Activated CD4-positive, alpha-beta T cell treated with anti-CD3 and anti-CD28 coated beads, Interleukin-2, Interleukin-6, amounts not matched to agents 100 ng/mL and 50 ng/mL, durations not matched to agents 16 hours and 8 hours (primary cell): ENCODE measurements at places on chromosomes 5 and 9.

DNA sequence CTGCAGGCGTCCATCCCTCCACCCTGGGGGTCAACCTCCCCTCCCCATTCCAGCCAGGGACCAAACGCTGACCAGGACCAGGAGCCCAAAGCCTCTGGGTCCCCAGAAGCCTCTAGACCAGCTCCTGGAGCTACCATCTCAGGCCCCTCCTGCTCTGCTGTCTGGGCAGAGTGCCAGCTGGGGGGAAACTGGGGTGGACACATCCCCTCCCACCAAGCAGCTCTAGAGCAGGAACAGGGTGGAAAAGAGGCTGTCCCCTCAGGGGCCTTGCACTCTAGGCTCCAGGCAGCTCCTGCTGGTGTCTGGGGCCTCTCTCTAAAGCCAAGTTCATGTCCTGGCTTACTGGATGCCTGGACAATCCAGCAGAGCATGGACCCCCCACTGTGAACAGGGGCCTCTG lies 4.4 kb downstream of the SSNA1 start:
- DNase-seq: no peak

GRCh38 chr5:61159070-61159469 lies 3.2 kb downstream of the SMIM15 start:
- no peak for DNase-seq

GRCh38 chr5:59485107-59485506 lies 408.4 kb downstream of the PDE4D start:
- no peak for DNase-seq

- no peak for DNase-seq
These were observed 41.8 kb downstream of the TNFSF8 start for GRCh38 chr9:114888607-114889006.

DNA sequence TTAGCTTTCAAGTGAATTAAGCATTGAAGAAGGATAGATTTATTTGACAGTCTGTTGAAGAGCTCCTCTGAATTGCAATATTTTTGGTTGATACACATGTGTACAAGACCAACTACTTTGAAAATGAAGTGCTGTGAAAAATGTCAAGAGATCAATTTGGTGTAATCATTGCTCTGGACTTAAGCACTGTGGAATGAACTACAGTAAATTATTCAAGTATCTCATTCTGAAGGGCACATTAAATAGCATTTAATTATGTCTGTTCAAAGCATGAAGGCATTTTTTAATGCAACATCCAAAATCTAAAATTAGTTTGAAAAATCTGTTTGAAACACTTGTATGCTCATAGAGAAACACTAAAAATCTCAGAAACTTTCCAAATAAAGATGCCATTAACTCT lies 107.5 kb downstream of the CDH18 start:
- DNase-seq: no peak

- no peak for DNase-seq
These were observed 58.0 kb downstream of the ZNF510 start for GRCh38 chr9:96719921-96720320.

- DNase-seq: no peak
These were observed 20.3 kb downstream of the DBH start for GRCh38 chr9:133656211-133657119.

DNA sequence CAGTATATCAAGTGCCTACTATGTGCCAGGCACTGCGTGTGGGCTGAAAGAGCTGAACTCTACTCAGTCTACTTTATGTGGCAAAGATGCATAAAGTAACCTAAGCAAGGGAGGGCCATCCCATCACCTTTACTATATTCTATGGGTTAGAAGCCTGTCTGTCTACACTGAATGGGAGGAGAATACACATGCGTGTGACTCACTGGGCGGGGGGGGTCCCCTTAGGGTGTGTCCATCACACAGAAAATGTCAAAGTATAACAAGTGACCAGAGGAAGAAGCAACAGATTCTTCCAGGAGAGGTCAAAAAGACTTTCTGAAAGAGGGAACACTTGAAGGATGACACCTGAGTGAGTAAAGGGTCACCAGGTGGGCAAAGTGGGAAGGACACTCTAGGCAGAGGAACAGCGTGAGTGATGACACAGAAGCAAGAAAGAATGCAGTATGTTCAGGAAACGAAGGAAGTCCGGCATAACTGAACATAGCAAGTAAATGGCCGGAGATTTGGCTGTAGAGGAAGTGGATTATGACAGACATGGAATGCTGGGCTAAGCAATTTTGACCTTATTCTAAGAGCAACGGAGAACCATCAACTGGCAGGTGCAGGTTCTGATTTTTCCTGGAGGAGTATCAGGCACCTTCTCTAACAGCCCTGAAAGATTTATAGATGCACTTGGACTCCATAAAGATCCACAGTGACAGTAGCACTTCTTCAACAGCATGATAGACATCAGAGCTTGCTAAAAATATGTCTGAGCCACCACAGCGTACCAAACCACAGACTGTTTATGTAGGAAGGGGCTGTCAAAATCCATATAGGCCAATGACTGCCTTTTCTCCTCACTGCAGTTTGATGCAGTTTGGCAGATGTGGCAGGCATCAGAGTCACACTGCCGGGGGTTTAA lies 8.0 kb upstream of the WHRN start:
- no peak for DNase-seq

- no peak for DNase-seq
These were observed 414 bp downstream of the WDR38 start for GRCh38 chr9:124853605-124854143.

DNA sequence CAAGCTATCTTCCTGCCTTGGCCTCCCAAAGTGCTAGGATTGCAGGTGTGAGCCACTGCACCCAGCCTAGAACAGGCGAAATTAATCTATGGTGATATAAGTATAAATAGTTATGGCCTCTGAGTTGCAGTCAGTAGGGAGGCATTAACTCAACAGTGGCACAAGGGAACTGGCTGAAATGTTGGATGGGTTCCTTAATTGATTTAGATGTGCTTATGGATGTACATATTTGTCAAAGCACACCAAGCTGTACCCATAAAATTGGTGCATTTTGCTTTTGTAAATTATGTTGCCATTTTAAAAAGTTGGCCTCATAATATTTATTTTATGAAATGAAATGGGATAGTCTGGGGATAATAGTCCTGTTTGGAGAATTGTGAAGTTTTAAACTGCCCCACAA lies 36.8 kb upstream of the GLIPR2 start:
- DNase-seq: no peak

GRCh38 chr9:69542942-69543704 lies 129.0 kb downstream of the APBA1 start:
- no peak for DNase-seq

- no peak for DNase-seq
These were observed 317.8 kb upstream of the RGMB start for GRCh38 chr5:98455665-98456064.

DNA sequence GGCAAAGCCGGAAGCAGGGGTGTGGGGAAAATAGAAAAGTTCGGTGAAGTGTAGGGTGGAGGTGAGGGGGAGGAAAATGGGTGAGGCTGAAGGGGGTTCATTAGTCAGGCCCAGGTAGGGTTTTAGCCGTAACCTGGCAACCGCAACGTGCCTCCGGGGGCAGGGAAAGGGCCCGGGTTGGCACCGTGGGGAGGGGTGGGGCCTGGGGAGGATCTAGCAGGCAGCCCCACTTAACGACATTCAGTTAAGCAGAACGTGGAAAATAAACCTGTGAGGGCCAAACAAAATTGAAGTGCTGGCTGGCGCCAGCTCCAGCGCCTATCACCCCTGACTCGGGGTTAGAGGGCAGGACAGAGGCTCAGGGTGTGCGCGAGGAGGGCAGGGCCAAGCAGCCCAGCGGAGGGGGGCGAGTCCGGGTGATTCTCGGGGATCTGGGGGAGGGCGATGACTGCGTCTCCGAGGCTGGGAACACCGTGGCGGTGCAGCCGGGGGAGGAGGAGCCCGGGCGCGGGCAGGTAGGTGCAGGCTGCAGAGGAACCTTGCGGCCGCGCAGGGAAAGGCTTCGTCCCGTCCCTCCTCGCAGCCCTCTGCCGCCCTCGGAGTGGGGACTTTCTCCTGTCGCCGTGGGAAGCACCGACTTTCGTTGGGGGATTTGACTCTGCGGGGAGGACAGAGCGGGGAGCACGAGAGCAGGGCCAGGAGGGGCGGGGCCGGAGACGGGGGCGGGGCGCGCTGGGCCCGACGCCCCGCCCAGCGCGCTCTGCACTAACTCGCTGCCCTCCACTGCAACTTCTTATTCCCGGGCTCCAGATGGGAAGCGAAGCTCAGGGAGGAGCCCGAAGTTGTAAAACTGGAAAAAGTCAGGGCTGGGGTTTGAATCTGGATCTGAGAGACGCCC lies 5.1 kb downstream of the RGS14 start:
- DNase-seq: peak; percentile 73

GRCh38 chr5:102451082-102451481 lies 47.7 kb downstream of the SLCO6A1 start:
- DNase-seq: no peak

GRCh38 chr5:12277504-12278192 lies 373.4 kb upstream of the CTNND2 start:
- DNase-seq: no peak

DNA sequence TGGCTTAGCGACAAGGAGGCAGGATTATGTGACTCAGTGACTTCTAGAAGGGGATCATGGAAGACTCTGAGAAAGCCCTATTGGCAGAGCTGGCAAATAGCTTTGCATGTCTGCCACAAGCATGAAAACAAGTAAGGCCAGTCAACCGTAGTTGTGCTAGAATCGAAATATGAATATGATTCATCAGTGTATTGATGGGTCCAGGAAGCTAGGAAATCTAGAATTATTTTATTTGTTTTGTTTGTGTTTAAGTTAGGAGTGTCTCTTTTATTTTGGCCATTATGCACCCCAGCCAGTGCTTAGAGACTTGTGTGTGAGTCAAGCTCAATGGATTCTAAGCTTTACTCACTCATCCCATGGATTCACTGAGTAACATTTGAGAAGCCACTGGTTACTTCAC lies 3.8 kb upstream of the ITGA2 start:
- no peak for DNase-seq

DNA sequence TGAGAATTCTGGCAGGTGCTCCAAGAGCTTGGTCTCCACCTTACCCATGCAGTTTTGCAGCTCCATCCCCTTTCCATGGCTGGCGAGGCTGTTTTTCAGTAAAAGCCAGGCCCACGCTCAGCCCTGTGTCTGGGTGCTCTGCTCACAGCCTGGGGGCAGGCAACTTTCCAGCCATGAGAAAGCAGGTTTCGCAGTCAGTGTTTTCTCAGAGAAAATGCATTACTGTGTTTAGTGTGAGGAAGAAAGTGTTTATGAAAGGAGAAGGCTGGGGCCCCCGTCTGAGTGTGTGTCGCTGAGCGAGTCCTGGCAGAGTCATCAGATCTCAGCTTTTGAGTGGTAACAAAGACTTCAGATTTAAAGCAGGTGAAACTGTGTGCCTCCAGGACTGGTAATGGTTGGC lies 248.1 kb downstream of the IRX1 start:
- DNase-seq: no peak

DNA sequence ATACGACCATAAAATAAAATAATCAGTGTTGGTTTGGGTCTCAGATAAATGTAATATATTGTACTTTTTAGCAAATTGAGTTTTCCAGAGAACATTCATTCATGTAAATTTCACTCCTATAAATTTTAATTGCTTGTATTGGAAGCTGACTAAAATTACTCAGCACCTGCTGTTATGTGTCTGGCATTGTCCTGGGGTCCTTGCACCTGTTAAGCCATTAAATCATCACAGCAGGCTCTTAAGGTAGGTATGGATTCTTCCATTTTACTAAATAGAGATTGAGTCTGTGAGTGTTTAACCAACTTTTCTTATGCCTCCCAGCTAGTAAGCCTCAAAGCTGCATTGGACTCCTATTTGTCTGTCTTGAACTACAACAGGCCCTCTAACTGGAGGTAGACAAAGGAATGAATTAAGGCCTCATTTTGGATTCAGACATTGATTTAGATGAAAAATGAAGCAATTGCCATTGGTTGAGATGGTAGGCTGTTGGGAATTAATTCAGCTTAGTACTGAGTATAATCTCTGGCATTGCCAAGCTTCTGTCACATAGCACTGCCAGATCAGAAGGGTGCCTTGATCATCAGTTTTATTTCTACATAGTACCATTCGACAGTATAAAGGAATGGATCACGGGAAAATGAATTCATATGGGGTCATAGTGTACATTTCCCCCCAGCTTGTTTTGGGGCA lies 78.9 kb downstream of the PARP8 start:
- no peak for DNase-seq

DNA sequence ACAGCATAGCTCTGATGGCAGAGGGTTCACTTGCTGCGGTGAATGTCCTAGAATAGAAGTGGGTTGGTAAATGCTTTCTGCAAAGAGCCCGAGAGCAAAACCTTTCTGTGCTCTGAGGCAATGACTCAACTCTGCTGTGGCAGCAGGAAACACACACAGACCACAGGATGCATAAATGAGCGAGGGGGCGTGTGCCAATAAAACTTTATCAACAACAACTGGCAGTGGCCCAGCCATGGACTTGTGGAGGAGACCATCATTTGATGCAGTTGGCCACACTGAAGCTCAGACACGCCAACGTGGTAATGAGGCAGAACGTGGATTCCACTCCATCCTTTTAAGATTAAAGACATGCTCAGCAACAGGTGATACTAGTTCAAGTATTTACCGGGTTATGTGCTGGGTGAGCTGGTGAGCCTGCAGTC lies 6.8 kb downstream of the MRPL36 start:
- peak; percentile 95 for DNase-seq

DNA sequence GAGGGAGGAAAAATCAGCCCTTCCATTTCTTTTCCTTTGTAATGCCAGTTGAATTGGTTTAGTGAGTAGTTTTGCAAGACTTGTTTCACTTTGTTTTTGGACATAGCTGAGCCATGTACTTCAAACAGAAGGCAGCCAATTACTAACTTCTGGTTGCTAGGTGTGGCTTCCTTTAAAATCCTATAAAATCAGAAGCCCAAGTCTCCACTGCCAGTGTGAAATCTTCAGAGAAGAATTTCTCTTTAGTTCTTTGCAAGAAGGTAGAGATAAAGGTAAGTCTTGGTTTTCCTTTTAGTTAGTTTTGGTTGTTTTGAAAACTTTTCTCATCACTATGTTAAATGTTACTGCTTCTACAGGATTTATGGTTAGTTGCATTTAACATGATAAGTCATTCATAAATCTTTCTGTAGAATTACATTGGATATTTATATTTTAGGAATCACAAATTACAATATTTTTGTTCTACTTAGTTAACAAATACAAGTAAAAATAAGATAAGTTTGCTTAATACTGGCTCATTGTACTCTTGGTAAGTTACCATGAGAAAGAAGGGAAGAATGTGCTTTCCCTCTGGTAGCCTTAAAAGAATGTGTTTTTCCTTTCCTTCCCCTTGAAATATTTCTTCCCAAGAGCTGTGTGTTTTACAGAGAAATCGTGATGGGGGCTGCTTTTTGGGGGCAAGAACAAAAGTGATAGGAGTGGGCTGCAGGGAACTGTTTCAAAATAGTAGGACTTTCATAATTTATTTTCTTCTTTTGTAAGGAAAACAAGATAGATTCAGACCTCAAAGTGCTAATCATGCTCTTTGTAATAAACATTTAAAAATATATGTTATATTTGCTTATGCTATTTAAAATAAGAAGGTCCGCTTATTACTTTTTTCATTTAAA lies at the start of gene ANXA1:
TSS of gene ANXA1 (plus strand) at position 213 of the 890 bp plus-strand sequence. CDS start 6,671 bp downstream, outside the sequence.
- DNase-seq: peak; percentile 62

- no peak for DNase-seq
These were observed 64.3 kb upstream of the IER5L start for GRCh38 chr9:129242191-129242941.

GRCh38 chr9:119095072-119095471 lies 274.2 kb downstream of the BRINP1 start:
- no peak for DNase-seq
